ENCODE measurements at places on chromosomes 1 and 21.

DNA sequence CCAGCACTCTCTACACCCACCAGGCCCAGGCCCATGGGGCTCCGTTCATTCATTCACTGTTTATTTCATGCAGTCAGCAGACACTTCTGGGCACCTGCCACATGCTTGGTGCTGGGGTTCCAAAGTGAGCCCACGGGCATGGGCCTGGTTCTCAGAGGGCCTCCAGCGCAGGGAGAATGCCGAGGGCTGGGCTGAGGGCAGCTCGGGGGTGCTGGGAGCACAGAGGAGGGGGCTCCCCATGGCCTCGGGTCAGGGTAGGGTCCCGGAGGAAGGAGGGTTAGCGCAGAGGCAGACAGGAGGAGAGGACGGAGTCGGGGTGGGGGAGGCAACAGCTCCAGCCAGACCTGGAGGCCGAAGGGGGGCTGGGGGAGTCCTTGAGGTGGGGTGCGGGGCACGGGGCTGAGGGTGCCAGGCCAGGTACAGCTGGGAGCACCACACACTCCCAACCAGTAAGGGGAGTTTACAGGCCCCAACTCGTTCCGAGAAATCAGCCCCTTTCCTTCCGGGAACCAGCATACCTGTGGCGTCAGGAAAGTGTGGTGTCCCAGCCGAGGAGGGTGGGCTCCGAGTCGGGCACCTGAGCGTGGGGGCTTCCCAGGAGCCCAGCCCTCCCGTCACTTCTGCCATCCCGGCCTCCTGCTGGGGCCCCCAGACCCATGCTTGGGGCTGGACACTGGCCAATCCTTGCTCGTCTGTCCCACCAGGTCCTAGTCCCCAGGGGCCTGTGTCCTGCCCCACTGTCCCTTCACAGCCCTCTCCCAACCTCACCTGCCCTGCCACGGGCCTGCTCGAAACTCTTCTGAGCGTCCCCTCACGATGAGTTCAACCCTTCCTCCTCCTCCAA is 10.8 kb downstream of the ARHGEF16 start:
- DNase-seq: no peak

DNA sequence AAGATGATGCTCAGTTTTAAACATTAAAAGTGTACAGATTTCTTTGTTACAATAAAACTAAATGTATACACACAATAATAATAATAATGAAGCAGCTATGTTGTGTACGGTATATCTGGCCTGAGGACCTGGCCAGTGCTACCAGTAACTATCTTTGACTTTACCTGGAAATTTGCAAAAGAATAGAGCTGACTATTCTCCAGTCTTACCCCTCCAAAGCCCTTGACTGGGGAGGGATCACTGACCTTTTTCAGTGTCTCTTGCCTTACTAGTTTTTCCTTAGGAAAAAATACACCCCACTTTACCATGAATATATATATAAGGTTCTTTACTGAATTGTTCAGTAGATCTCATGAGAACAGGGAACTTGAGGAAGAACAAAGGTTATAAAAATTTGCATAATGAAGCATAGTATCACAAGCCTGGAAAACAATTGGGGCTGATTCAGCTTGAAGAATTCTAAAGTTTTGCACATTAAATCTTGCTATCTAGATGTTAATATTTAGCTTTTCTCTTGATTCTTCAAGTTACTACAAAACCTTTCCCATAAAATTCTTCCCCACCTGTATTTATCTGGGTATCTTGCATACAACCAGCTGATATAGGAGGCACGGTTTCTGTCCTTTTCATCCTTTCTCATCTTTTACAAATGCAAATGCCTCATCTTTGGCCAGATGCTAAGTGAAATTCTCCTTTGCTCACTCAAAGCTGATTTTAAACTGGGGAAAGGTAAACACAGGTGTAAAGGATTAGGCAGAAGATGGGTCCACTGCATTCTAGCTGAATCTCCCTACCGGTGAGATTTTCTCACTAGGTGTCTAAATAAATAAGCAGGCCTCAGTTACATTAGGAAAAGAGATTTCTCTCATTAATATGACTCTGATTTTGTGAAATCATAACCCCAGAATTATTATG is 25.0 kb upstream of the SLAMF1 start:
- no peak for DNase-seq

DNA sequence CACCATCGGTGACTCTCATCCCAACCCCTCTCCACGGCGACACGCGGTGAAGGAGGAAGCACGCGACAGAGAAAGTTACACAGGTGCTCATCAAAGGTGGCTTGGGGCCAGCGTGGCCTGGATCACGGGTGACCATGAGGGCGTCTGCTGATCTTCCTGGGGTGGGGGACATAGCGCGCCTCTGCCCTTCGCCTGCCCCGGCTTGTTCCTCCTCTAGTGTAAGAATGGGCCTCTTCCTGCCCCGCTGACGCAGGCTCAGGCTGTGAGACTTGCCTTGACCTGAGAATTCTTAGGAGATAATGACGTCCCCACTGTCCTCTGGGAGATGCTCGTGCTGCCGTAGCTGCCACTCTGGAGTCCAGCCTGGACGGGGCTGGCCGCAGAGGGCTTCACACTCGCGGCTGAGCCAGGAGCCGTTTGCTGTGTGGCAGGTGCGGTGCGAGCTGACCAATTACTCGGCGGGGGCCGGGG is 39.0 kb upstream of the TMEM52 start:
- no peak for DNase-seq

GRCh38 chr21:44724926-44725325 is 13.6 kb upstream of the TSPEAR start:
- no peak for DNase-seq

Data from eye (tissue), 1 donor.